OCI-M1 (cell line): ENCODE measurements at places on chromosomes 1 and 21.

- DNase-seq = no peak
Observed at GRCh38 chr1:9084906-9085305, 15.5 kb upstream of the SLC2A5 start.

DNA sequence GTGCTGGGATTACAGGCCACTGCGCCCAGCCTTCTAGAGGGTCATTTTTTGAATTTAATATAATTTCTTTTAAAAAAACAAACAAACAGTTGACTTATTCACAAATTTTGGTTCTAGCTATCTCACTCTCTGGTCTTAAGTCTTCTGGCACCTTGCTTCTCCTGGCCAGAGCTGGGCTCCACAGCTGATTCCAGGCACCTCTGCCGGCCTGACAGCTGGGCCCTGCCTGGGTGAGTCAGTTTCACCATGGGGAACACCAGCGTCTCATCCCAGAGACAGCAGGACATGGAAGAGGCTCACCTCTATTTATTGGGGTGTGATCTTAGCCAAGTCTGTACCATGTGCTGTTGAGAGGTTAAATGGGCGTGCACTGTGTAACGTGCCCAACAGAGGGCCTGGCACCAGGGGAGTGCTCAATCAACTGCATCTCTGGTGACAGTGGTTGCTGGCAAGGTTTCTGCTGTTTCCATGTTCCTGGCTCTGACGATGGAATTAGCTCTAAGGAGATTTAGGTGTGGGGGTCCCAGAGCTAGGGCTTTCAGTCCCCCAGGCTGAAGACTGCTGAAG lies 956 bp downstream of the CPLANE2 start:
- DNase-seq = no peak

DNA sequence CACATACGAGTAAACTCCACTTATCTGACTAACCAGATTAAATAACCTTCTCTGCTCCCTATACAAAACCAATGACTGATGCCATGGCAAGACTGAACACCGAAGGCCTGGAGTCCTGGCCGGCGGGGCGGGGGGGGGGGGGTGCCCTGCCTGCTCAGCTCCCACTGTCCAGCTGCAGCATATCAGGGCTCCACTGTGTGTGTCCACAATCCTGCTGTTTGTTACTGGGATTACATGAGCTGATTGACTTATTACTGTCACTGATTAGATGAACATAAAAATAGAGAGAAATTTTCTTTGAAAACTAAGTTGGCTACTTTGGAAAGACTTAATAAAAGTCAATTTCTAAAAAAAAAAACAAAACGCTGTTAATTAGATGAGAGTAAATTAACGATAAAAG lies 24.9 kb downstream of the TMEM63A start:
- no peak for DNase-seq

DNA sequence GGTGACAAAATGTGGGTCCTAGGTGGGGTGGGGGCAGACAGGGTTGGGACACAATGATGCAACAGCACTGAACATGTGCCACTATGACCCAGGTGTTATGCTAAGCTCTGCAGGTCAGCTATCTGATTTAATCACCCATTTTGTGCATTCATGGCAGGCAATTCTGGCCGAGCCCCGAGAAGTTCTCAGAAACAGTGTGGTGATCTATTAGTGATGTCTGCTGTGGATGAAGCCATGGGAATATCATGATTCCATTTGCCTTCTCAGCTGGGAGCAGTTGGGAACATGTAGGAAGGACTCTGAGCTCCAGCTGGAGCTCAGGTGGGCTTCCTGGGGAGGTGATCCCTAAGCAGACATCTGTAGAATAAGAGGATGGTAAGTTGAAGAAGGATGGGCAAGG lies 194.0 kb upstream of the POU3F1 start:
- DNase-seq = no peak

GRCh38 chr1:15412843-15413242 lies 3.2 kb downstream of the EFHD2 start:
- DNase-seq = no peak

- DNase-seq = no peak
Observed at GRCh38 chr1:103371234-103371633, 154.3 kb upstream of the RNPC3 start.

- no peak for DNase-seq
Observed at GRCh38 chr1:199774433-199775089, 252.9 kb upstream of the NR5A2 start.
